ENCODE measurements at places on chromosomes 4 and X. TPM values are rescaled to one million over a fixed set of nuclear protein-coding genes. Genes with fewer than 3 reads are reported as not detected.

PRDM8 gene
- total RNA-seq: 7.5 TPM

GNRHR gene
- not detected for total RNA-seq

HS6ST2 gene
- total RNA-seq: 1.3 TPM

IL15 gene
- total RNA-seq: 0.78 TPM

TLR6 gene
- 0.53 TPM for total RNA-seq

CXCL6 gene
- total RNA-seq: 0.85 TPM

TSPAN7 gene
- 0.28 TPM for total RNA-seq

MAGEB10 gene
- total RNA-seq: not detected

AKAP14 gene
- total RNA-seq: not detected

PTTG2 gene
- not detected for total RNA-seq

NXF2B gene
- total RNA-seq: not detected

TLR10 gene
- not detected for total RNA-seq

FAM53A gene
- total RNA-seq: 1.3 TPM

SCRG1 gene
- not detected for total RNA-seq

PRDM5 gene
- total RNA-seq: 10.9 TPM

CYLC1 gene
- total RNA-seq: not detected

CSAG1 gene
- total RNA-seq: not detected

NPY2R gene
- total RNA-seq: not detected

P2RY4 gene
- not detected for total RNA-seq

TMEM271 gene
- total RNA-seq: not detected

TCP11X2 gene
- total RNA-seq: not detected

USP9X gene
- 60.9 TPM for total RNA-seq

FAM47C gene
- total RNA-seq: not detected

SAGE1 gene
- total RNA-seq: not detected

TCEAL7 gene
- total RNA-seq: 6.5 TPM

GYG2 gene
- not detected for total RNA-seq

CCDC149 gene
- total RNA-seq: 3.3 TPM

KLHL4 gene
- not detected for total RNA-seq

COL4A6 gene
- 25.2 TPM for total RNA-seq

VCX2 gene
- total RNA-seq: not detected

GPR173 gene
- total RNA-seq: 0.35 TPM

TCEAL4 gene
- 85.7 TPM for total RNA-seq

GRXCR1 gene
- total RNA-seq: not detected

CCDC120 gene
- 8.0 TPM for total RNA-seq

SH3RF1 gene
- total RNA-seq: 19.5 TPM

NEUROG2 gene
- total RNA-seq: not detected

SPACA5 gene
- total RNA-seq: not detected

HOPX gene
- total RNA-seq: 4.5 TPM

F8 gene
- 1.2 TPM for total RNA-seq

LRAT gene
- total RNA-seq: 0.11 TPM

SULT1B1 gene
- total RNA-seq: 0.07 TPM

CT55 gene
- total RNA-seq: not detected

CFP gene
- total RNA-seq: 0.11 TPM

Data from foreskin keratinocyte (primary cell).